ENCODE measurements at places on chromosomes 6 and 20.

DNA sequence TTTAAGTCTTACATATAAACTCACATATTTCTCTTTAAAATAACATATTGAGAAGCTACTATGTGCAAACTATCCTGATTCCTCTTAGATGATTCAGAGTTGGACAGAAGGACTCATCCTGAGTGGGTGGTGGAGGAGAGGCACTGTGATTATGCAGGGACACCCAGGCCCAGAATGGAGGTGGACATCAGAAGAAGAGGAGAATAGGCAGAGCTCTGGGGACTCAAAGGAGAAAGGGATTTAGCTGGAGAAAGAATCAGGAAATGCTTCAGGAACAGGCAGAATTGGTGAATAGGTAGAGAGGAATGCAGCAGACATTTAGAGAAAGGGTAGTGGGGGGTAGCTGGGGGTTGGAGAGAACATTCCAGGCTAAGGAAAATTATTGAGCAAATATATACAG, 17.4 kb downstream of the RCAN2 start:
- no peak for DNase-seq

DNA sequence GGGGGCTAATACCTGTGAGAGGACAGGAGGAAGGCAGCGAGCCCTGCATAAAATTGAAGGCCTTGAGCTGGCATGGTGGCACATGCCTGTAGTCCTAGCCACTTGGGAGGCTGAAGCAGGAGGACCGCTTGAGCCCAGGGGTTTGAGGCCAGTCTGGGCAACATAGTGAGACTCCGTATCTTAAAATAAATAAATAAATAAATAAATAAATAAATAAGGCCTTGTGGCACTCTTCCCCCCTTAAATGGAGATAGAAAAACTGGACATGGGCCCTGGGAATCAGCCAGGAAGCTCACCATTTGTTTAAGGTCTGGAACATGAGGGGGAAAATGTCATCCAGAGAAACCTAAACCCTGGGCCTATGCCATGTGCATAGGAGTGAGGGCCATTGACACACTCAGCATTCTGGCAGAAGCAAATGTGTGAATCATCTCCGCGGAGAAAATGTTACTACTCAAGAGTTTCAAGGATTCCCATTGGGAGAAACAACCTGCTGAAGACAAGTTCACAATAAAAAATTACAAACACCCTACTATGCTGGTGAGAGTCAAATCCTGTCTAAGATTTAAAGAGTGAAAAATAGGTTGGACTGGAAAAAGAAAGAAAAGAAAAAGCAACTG, 51.9 kb upstream of the UBR2 start:
- no peak for DNase-seq

DNA sequence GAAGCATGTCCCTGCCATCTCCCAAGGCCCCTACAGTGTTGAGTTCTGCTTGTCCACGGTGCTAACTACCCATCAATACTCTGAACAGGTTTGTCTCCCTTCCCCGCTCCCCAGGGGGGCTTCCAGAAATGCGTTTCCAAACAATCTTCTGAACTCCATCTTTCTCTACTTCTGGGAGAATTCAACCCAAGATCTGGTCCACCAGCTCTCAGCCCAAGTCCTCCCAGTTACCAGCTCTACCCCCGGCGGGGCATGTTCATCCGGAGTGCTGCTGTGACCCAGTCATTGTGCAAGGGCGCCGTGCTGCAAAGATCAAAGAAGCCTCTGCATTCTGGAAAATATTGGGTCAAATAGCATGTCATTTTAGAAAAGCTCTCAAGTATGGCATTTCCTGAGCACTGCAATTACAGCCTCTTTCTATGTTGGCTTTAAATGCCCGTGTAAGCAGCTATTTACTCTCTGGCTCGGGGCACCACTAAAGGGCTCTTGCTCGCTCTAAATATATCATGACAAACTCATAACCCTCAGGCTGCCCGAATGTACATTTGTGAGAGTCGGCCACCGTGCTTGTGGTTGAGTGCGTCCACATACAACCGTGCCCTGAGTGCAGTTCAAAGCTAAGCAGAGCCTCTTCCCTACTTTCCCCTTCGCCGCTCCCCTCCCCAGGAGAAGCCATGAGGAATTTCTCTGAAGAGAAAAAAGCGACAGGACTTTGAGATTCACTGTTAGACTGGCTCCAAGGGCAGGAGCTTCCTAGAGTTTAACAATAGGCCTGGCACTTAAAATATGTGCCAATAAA, 71.6 kb downstream of the BANF2 start:
- DNase-seq, result no peak

DNA sequence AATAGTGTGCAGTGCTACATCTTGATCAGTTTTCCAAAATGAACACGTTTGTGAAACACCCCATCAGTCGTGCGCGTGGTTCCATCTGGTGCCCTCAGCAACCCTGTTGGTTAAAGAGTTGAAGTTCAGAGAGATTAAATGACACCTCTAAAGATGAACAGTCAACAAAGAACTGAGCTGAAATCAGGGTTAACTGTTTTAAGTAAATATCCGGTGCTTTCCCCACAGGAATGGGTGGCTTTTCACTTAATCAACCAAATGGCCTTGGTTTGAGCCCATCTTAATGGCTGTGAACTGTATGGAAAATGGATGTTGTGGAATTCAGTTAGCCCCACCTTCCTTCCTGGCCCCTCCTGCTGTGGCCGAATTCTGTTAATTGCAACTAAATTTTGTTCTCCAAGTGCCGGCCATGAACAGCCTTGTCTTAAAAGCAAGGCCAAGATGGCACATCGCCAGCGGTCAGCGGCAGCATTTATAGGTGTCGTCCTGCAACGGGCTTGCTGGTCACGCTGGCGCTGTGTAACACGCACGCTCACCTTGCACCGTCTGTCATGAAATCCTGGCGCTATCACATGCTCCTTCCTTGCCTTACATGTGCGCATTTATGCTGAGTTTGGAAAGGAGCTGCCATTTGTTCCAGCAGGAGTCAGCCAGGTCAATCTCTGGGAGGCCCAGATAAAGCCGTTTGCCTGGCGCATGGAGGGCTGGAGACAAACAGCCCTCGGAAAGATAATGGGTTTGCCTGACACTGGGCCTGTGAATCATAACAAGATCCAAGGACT, 164.5 kb downstream of the ERMARD start:
- no peak for DNase-seq

GRCh38 chr20:19583532-19584175, 174.4 kb upstream of the RIN2 start:
- peak; percentile 89 for DNase-seq

- DNase-seq, result no peak
Measured at GRCh38 chr6:111685526-111685925, 79.8 kb upstream of the TRAF3IP2 start.

- no peak for DNase-seq
Measured at GRCh38 chr20:16692442-16692841, 37.4 kb upstream of the SNRPB2 start.

DNA sequence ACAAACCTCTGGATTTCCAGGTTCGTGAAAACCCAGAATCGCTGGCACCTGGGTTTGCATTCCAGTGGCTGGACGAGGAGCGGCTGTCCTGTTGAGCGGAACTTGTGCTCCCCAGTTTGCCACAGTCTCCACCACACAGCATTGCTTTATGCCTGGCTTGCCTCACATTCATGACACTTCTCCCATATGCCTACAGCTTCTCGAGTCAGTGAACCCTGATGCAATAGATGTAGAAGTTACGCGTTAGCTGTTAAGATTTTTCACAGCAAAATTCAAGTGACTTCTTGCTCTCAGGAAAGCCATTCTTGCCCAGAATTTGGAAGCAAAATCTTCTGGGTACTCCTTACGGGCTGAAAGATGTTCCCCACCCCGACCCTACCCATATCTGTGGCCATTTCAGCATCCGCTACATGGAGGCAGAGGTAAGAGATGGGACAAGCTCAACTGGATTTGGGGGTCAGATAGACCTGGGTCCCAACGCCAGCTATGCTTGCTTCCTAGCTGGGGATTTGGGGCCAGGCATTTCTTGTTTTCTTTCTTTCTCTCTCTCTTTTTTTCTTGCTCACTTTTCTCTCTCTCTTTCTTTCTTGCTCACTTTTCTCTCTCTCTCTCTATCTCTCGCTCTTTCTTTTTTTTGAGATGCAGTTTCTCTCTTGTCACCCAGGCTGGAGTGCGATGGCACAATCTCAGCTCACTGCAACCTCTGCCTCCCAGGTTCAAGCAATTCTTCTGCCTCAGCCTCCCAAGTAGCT, 12.4 kb upstream of the GDAP1L1 start:
- no peak for DNase-seq

DNA sequence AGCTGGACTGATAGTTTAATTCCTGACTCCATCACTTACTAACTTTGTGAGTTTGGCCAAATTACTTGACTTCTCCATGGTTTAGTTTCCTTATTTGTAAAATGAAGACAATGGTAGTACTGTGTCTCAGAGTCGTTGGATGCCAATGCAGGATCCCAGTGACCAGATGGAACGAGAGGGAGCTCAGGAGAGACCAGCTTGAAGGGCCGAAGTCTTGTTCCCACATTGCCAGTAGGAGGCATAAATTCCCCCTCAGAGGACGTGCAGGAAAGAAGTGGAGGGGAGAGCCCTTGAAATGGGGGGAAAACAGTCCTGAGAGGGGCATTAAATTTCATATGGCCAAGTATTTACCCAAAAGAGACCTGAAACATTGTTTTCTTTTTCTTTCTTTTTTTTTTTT, 2.1 kb upstream of the MUC22 start:
- no peak for DNase-seq

DNA sequence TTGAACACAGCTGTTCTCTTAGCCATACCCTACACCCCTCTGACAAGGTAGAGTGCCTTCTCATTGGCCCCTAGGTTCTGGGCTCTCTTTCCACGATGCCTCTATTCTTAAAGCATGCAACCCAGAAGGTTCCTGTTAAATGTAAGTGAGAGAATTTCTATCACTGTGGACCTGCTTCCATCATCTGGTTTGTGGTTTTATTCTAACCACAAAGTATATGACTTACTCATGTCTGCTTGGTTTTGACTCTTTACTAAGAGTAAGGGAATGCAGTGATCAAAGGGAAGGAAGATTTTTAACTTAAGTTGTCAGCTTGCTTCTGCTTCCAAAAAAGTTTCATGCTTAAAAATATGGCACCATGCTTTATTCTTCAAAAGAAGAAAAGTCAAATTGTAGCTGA, 80.2 kb downstream of the ANKEF1 start:
- no peak for DNase-seq

GRCh38 chr6:17385660-17386059, 7.7 kb upstream of the CAP2 start:
- DNase-seq, result no peak

GRCh38 chr6:151661928-151662327, 145.6 kb upstream of the ESR1 start:
- DNase-seq, result no peak

- no peak for DNase-seq
Measured at GRCh38 chr6:90314514-90314913, 17.9 kb upstream of the BACH2 start.

DNA sequence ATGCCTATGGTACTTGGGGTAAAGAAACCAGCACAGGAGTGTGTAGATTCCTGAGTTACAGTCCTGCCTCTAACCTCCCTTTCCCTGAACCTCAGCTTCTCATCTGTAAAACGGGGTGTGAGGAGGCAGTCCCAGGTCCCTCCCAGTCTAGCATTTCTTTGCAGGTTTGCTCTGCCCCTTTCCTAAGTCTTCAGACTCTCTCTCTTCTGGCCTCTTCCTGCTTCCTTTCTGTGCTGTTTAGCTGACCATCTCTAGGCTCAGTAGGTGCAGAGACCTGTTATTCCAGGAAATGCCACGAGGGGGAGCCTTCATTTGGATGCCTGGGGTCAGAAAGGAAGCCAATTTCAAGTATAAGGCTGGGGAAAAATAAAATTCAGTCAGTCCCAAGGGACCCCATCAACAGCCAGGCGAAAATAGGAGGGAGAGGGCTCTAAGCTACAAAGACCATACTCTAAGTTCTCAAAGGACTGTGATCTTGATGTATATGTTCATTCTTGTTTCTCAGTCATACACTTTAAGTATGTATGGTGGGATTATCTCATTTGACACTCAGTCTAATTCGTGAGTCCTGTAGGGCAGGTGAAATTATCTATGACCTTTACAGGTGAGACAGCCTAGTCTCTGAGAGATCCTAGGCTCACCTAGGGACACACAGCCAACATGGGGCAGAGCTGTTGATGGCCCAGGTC, 89.1 kb downstream of the NCR2 start:
- DNase-seq, result peak; percentile 84

DNA sequence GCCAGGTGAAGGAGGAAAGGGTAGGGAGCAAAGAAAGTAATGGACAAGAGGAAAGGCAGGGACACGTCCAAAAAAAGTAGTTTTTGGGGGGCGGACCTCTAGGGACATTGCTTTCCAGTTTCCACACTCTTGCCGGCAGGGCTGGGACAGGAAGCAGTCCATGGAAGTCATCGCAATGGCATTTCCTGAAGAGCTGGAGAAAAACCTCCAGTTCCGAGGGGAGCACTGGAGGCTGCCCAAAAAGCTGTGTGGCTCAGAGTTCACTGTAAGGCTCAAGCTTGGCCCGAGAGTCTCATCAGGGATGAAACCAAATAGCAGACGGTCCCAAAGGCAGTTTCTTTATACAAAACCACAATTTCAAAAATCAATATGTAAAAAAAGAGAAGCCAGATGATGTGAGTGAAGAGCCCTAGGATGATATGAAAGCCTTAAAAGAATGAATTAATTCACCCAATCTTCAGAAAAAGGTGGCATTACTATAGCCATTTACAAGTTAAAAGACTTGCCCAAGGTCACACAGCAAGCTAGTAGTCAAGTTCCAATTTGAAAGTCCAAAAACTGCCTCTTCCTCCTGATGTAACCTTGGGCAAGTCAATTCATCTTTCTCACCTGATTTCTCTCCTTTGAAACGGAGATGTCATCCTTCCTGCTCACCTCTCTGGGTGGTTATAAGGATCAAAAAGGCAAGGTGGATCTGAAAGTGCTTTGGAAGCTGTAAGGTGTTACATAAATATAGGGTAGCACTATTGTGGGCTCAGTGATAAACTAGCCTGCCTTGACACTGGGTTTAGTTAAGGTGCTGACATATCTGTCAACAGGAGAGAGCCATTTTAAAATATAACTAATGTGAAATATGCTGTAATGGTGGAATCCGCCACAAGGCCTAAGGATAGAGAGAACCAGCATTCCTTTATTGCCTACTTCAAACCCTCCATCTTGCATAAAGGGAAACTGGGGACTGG, 9.1 kb downstream of the BCL2L1 start:
- no peak for DNase-seq

DNA sequence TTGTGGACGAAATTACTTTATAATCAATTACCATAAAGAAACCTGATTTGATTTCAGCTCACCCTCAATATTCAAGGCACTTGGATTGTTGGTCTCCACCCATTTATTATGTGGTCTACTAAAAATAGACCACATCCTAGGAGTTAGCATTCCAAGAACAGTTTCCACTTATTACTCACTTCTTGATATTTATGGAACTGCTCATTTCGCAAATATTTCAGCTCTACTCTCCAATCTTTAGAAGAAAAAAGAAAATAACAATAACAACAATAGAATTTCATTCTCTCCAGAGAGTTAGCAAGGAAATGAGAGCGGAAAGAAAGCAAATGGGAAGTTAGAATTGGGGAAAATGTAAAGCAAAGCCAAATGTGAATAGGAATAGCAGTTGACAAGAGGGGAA, 26.2 kb upstream of the HDAC2 start:
- no peak for DNase-seq

GRCh38 chr6:139611327-139612134, 237.1 kb upstream of the CITED2 start:
- no peak for DNase-seq

- DNase-seq, result no peak
Measured at GRCh38 chr6:29790626-29791025, 37.0 kb upstream of the HLA-G start.

Data from ecto neural progenitor cell (in vitro differentiated cells).